ENCODE measurements at places on chromosomes 2 and 18.
A peak's percentile ranks its signal among the peaks of the same experiment; 100 is the strongest.

DNA sequence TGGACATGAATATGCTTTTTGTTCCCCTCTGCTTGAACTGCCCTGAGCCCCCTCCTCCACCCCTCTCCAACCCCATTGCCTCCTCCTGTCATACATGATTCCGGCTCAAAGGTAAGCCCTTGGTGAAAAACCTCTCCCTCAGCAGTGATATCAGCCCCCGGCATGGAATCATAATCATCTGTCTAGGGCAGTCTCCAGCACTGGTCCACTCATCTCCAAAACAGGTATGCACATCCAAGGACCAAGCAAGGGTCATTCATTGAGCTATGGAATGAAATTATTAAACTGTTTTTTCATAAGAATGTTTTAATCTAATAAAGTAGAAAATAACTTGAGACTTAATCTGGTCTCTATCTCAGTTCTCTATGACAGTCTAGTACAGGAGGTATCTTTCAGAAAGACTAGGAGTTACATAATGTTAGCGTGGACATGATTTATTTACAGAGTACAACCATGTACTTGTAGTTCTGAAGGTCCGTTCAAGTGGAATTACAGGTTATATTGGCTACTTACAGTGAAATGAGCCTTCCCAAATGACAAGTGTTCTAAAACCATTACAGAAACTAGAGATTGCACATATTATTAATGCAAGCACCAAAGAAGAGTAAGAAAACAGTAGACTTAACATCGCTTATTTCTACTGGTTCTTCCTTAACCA, 75.2 kb downstream of the ACVR1 start:
- DNase-seq, result no peak

GRCh38 chr18:22778996-22779395, 154.1 kb upstream of the RBBP8 start:
- DNase-seq, result no peak

DNA sequence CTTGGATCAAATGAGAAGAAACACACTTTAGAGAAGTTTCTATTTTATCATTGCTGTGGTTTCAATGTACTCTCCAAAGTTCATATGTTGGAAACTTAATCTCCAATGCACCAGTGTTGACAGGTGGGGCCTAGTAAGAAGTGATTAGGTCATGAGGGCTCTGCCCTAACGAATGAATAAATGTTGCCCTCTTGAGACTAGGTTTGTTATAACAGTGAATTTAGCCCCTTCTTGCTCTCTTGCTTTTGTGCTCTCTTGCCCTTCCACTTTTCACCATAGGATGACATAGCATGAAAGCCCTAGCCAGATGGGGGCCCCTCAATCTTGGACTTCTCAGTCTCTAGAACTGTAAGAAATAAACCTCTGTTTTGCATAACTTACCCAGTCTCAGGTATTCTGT, 664.8 kb downstream of the DCC start:
- DNase-seq, result no peak

DNA sequence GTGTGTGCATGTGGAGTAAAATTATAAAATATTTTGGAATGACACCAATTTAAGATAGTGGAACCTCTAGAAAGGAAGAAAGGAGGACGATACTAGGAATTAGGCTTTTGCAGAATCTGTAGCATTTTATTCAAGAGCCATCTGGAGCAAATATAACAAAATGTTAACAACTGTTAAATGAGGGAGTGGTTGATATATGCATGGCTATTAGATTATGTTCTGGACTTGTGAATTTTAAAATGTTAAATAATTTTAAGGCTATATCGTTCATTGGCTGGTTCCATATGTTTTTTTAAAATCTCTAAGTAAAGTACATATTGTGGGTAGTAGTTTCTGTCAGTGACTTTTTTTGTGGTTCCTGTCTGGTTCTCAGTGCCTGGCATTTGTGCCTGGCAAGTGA, 123.2 kb downstream of the PKP4 start:
- no peak for DNase-seq

DNA sequence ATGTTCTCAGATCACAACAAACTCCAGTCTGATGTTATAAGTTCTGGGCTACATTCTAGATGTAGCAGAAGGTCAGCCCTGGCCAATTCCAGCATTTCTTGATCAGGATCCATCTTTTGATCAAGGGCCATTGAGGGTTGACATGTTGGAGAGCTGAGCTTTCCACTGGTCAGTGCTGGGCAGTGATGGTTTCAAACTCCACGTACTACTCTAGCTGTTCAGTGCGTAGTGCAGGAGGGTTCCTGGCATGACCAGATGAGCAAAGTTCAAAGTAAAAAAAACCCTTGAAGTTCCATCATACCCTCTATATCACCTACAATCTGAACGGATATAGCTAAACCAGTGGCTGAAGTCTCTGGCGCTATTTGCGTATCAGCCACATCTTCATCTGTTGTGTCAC, 210.4 kb upstream of the OSR1 start:
- no peak for DNase-seq

GRCh38 chr2:28273751-28274150, 118.9 kb upstream of the FOSL2 start:
- no peak for DNase-seq

DNA sequence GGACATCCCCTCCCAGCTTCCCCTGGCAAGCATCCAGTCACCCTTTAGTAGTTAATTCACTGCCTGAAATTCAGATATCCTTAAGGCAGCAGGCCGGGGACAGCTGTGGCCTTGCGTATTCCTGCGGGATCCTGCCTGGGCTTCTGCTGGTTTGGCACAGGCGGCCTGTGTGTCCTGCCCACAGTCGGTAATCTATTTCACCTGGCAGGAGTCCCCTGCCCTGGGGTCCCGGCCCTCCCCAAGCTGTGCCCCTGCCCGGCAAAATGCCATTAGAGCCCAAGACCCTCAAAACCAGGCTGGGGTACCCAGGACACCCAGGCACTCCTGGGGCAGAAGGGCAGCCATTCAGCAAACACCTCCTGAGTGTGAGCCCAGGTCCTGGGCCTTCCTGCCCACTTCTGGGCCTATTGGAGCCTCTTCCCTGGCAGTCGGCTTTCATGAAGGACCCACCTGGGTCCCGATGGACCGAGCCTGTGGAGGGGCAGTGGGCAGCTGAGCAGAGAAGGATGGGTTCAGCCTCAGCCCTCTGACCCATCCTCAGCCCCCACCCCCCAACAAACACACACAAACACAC, 11.6 kb downstream of the CROCC2 start:
- DNase-seq, result no peak

GRCh38 chr18:48785091-48785614, 165.6 kb downstream of the SMAD7 start:
- peak; percentile 43 for DNase-seq

DNA sequence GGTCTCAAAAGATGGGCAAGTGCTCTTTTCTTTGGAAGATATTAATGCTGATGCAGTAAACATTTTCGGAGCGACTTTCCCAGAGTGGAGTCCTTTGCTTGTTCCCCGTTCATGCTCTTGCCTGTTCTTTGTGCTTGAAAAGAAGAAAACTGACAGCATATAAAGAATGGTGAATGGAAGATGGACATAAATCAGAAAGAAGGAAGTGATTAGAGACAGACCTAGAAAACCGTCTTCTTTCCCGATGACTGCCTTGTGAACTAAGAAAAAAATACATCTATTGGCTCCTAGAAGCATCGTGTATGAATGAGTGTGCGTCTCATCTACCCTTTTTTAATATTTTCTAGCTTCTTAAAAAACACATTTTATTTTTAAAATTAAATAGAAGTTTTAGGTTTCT, 740.1 kb upstream of the FANCL start:
- DNase-seq, result no peak

GRCh38 chr2:84799772-84800171, 81.1 kb downstream of the TRABD2A start:
- DNase-seq, result no peak

- DNase-seq, result no peak
These were observed 54.7 kb upstream of the RNU4ATAC start for GRCh38 chr2:121475811-121476571.

DNA sequence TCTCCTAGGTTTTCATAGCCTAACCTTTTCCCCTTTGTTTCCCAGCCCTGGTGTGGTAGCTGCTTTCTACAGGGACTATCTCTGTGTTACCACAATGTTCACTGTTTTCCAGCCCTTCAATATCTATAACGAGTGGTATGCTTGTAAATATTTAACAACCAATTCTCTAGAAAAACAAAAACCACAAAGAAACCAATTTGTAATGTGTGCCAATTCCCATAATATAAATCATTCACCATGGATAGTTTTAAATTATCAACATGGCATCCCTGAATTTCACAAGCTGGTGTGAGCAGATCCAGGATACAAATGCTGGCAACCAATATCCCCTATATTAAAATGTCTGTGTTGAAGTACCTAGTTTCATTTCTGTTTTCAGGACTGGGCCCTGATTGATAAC, 207.5 kb upstream of the FBXO11 start:
- no peak for DNase-seq

DNA sequence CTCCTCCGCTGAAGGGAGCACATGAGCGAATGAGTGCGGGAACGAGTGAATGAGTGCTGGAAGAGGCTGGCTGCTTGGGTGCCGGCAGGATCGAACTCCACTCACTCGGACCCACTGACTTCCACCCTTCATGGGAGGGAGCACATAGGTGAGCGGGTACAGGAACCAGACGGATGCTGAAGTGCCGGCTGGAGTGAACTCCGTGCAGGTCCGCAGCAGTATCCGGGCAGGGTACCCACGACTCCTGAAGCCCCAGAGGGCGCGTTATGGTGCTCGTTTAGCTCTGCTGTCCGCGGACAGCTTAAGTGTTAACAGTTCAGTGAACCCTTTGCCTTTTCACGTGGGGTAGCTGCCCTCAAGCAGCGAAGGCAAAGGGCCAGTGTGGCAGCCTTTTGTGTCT, 23.2 kb downstream of the RPRM start:
- no peak for DNase-seq

DNA sequence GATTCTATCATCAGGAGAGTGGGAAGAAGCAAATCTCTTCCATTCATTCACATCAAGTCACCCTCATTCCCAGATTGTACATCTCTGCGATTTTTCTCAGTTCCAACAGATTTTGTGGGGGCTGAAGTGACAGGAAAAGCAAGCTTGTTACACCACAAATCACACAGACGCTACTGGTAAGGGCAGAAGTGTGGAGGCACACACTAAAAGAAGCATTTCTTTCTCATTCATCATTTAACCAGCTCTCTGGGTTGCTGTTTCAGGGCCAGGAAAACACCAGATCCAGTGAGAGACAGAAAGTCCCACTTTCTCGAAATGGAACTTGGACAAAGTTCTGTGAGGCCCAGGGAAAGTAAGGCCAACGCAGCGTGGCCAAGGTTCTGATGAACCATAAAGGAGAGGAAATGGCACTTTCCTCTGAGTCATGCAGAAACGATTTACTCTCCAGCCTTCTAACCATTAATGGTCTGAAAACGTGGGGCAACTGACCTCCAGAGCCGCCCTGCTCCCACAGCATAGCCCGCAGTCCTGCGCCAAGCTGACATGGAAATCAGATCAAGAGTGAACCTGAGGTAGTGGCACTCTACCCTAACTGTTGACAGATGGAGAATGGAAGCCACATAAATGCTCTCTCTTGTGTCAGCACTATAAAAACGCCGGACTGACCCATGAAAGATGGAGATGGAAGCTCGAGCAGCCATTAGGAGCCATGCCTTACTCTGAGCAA, 191.0 kb downstream of the C1D start:
- DNase-seq, result no peak

DNA sequence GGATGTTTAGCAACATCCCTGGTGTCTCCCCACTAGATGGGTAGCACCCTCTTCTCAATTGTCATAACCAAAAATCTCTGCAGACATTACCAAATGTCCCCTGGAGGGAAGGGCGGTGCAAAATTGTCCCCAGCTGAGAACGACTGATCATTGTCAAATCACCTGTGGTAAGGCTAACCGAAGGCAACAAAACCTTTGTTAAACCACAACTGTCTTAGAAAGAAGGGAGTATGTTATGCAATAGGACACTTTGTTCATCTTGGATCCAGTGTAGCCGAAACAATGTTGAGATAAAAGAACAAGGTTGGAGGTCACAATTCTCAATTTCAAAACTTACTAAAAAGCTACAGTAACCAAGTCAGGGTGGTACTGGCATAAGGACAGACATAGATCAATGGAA, 50.3 kb upstream of the ST3GAL5 start:
- DNase-seq, result no peak

DNA sequence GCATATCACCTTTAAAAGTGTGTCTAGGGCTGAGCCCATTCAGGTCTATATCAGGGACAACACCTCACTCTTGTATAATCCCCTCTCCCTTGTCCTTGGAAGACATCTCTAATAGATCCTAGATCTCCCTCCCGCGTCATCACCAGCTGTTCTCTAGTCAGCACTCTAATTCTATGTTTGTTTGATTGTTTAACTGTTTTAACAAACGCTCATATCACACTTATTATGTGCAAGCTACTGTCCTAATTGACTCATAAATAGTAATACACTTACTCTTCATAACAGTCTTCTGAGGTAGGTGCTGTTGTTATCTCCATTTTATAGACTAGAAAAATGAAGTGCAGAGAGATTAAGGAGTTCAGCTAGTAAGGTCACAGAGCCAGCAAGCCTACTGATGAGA, 1.6 kb upstream of the ERMN start:
- DNase-seq, result no peak

DNA sequence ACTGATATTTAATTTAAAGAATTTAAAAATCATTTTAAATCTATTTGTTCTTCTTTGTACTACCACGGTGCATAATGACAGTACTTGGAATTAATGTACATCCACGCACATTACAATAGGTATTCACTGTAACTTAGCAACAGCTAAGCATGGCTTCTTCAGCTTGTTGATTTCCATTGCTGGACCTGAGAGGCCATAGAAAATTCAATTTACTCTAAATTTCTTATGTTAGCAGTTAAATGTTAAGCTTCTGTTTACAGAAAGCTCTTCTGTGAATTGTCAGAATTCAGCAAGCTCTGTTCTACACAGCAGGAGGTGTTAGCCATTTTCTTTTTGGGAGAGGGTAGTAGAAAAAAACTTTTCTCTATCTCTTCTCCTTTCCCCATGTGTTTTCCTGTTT, 1149.3 kb upstream of the CDH2 start:
- DNase-seq, result no peak

- DNase-seq, result no peak
These were observed 230.1 kb downstream of the GPD2 start for GRCh38 chr2:156666130-156666785.

DNA sequence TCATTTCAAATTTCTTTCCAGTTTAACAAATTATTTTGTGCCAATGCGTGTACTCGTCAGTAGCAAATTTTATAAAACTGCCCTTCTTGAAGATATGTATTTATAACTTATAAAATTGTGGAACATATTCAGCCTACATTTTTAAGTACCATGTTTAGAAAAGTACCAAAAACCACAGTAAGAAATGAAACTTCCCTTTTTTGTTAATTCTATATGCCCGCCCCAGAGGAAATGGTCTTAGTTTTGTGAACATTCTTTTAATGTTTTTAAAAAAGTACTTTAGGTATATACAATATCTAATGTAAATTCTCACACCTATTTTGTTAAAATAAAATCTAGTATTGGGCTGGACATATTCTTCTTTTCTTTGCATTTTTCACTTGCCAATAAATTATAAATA, 1.2 kb downstream of the UGT1A9 start:
- no peak for DNase-seq

- DNase-seq, result no peak
These were observed 187.7 kb downstream of the LOXHD1 start for GRCh38 chr18:46469186-46469915.
